Pancreas (tissue), 10 donors: ENCODE measurements at places on chromosomes 12 and 14. TPM values are rescaled to one million over a fixed set of nuclear protein-coding genes. Genes with fewer than 3 reads are reported as not detected.
A peak's percentile ranks its signal among the peaks of the same experiment; 100 is the strongest.

Gene SLC5A8
- not detected for total RNA-seq

Gene SLC6A13
- not detected for total RNA-seq

Gene PTPN6
- 20.8 TPM for total RNA-seq

GRCh38 chr14:51202914-51203665 is 37.0 kb upstream of the TMX1 start:
- H3K4me1 ChIP-seq: no peaks in the 10 kb centered on the region
- H3K27ac ChIP-seq: no peak overlapping the region
- no peaks in the 10 kb centered on the region for H3K36me3 ChIP-seq
- H3K4me3 ChIP-seq: no peak overlapping the region

DNA sequence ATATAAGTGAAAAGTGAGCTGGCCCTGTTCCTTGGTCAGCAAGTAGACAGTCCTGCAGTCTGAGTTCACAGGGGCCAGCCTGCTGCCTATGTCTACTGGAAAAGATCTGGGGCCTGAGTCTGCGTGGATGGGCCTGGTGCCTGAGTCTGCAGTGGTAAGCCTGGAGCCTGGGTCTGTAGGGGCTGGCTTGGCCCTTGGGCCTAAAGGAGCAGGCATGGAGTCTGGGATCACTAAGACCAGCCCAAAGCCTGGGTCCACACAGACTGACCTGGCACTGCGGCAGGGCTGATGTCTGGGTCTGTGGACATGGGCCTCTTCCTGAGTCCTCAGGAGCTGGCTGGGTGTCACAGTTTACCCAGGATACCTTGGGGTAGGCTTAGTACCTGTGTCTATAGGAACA is 95.4 kb downstream of the KLHL28 start:
- no peak for DNase-seq
- H3K36me3 ChIP-seq: no peaks in the 10 kb centered on the region
- H3K4me3 ChIP-seq: no peak overlapping the region
- no peaks in the 10 kb centered on the region for H3K4me1 ChIP-seq
- no peak overlapping the region for H3K27ac ChIP-seq

- no peak overlapping the region for H3K4me3 ChIP-seq
- H3K27ac ChIP-seq: no peak overlapping the region
- peaks cover 11% of the 10 kb centered on the region for H3K4me1 ChIP-seq
- H3K36me3 ChIP-seq: peaks cover 4% of the 10 kb centered on the region
- no peaks in the 10 kb centered on the region for H3K27me3 ChIP-seq
Observed at GRCh38 chr14:103348154-103348553, 14.1 kb downstream of the EIF5 start.

DNA sequence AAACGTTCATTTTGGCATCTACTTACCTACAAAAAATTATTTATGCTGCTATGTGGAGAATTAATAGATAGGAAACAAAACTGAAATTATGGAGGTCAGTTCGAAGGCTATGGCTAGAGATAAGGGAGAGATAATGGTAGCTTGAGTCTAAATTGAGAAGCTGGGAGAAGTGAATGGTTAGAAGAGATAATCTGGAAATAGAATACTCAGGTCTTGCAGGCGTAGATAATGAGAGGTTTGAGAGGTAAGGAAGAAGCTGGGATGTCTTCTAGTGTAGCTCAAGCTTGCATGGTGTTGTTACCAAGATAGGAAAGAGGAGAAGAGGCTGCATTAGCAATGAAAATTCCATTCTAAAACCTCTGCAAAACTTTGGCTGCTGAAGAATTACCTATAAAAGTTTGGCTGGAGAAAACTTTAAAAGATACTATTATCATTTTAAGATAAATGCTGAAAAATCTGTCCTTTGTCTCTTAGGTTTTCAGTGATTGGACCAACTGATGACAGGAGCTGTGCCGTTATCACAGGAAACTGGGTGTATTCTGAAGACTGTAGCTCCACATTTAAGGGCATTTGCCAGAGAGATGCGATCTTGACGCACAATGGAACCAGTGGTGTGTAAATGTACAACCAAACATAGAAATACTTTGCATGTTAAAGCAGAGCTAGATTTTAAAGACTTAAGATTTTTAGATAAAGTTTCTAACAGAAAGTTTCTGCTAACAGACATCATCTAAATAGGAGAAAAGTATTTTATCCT is 14.1 kb downstream of the KLRF2 start:
- no peaks in the 10 kb centered on the region for H3K27me3 ChIP-seq
- H3K36me3 ChIP-seq: no peaks in the 10 kb centered on the region
- no peak overlapping the region for H3K4me3 ChIP-seq
- no peaks in the 10 kb centered on the region for H3K4me1 ChIP-seq
- H3K27ac ChIP-seq: no peak overlapping the region

DNA sequence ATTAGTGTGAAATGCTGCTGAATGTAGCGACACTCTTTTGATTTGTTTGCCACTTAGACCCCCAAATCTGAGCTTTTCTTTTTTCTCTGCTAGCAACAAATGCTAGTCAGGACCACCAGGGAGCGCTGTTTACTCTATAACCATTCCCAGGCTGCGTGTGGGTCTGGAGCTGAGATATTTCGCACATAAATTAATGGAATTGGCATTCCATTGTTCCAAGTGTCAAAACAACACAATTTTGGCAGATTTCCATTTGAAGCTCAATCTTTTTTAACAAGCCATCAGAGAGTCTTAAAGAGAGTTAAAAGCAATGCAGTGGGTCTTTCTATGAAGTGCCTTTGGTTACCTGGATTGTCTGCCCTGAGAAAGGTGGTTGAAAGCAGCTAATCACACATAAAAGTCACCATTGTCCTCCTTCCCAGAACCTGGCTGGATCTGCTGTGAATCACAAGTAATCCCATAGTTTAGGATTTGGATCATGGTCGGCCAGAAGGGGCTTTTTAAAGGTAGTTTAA is 7.4 kb upstream of the TMEM132C start:
- H3K4me3 ChIP-seq: no peak overlapping the region
- H3K27me3 ChIP-seq: no peaks in the 10 kb centered on the region
- DNase-seq: peak; percentile 48
- H3K4me1 ChIP-seq: no peaks in the 10 kb centered on the region
- H3K27ac ChIP-seq: no peak overlapping the region

DNA sequence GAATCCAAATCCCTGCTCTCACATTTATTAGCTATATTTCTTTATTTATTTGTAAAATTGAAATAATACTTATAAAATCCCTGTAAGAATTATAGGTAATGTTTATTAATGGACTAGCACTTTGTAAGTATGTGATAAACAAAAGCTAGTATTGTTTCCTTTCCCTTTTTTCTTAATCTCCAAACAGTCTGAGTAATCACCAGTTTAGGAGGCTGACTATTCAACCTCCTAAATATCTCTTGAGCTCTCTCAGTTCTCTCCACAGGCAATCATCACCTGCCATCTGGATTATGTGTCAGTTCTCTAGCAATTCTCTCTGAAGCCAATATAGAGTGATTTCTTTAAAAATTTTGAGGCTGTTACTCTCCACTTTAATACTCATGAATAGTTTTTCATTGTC is 9.2 kb upstream of the LYZ start:
- no peak for DNase-seq
- no peaks in the 10 kb centered on the region for H3K36me3 ChIP-seq
- H3K4me1 ChIP-seq: peaks cover 74% of the 10 kb centered on the region
- no peak overlapping the region for H3K4me3 ChIP-seq
- no peaks in the 10 kb centered on the region for H3K27me3 ChIP-seq
- no peak overlapping the region for H3K27ac ChIP-seq

DNA sequence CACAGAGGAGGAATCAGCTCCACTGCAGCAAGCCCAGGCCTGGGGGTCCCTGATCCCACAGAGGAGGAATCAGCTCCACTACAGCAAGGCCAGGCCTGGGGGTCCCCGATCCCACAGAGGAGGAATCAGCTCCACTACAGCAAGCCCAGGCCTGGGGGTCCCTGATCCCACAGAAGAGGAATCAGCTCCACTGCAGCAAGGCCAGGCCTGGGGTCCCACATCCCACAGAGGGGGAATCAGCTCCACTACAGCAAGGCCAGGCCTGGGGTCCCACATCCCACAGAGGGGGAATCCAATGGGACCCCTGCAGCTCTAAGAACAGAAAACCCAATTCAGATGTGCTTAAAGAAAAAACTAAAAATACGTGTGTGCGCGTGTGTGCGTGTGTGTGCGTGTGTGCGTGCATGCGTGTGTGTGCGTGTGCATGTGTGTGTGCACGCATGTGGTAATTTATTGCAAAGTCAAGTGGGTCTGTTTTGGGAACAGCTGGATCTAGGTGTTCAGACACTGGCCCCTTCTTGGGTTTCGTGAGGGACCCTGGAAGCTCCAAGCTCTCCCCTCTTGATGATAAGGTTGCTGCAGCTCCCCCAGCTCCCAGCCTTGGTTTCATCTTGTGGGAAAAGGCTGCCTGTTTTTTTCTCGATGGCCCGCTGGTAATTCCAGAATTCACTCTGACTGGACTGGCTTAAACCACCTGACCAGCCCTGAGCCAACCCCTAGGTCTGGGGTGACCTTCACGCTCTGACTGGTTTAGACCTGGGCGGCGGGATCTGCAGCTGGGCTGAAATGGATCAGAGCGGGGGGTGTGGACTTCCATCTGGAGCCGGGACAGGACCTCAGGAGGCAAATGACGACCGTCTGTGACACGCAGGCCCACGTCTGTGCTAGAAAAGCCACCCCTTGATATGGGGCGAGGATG is 47.1 kb downstream of the GALNT9 start:
- no peaks in the 10 kb centered on the region for H3K36me3 ChIP-seq
- H3K4me3 ChIP-seq: no peak overlapping the region
- H3K4me1 ChIP-seq: no peaks in the 10 kb centered on the region
- peaks cover 5% of the 10 kb centered on the region for H3K27me3 ChIP-seq

DNA sequence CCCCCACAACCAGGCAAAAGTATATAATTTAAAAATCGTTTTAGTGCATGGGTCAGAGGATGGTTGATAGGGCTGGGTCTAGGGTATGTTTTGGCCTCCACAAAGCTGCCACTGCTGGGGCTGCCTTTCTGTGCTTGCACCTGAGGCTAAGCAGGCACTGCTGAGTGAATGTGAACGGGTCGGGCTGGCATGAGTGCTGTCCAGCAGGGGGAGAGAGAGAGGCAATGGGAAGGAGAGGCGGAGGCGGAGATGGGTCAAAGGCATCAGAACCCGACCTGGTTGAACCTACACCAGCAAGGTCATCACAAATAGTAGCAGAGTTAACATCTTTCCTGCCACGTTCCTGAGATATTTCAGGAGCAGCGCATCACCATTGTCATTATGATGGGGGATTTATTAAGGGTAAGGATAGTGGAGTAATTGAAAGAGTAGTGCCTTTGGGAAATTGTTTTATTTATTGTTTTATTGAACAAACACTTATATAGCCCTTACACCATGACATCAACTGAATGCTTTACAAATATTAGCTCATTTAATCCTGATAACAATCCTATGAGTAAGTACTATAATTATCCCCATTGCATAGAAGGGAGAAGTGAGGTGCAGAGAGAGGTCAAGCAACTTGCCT is 5.8 kb upstream of the NRXN3 start:
- H3K4me1 ChIP-seq: no peaks in the 10 kb centered on the region
- H3K27ac ChIP-seq: no peak overlapping the region
- H3K36me3 ChIP-seq: no peaks in the 10 kb centered on the region
- no peak overlapping the region for H3K4me3 ChIP-seq
- DNase-seq: no peak
- H3K27me3 ChIP-seq: no peaks in the 10 kb centered on the region

GRCh38 chr14:38187528-38187927 is 20.2 kb upstream of the SSTR1 start:
- H3K4me1 ChIP-seq: no peaks in the 10 kb centered on the region
- no peaks in the 10 kb centered on the region for H3K36me3 ChIP-seq
- H3K27ac ChIP-seq: no peak overlapping the region
- no peak for DNase-seq

DNA sequence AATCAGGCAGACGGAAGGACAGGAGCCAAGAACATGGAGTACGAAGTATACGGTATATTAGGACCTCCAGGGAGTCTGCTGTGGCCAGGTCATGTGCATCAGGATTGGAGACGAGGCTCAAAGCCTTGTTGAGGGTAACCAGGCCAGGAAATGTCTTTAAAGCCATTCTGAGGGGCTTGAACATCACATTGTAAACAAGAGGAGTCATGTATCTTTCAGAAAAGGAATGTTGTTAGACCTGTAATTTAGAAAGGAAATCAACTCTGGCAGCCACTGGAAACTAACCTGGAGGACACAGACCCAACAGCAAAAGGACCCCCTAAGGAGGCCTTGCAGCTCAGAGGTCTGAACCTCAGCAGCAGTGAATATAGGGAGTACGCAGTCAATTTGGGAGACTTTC is 7.5 kb downstream of the MAP3K9 start:
- H3K27ac ChIP-seq: no peak overlapping the region
- DNase-seq: no peak
- no peak overlapping the region for H3K4me3 ChIP-seq
- no peaks in the 10 kb centered on the region for H3K36me3 ChIP-seq
- H3K27me3 ChIP-seq: no peaks in the 10 kb centered on the region

DNA sequence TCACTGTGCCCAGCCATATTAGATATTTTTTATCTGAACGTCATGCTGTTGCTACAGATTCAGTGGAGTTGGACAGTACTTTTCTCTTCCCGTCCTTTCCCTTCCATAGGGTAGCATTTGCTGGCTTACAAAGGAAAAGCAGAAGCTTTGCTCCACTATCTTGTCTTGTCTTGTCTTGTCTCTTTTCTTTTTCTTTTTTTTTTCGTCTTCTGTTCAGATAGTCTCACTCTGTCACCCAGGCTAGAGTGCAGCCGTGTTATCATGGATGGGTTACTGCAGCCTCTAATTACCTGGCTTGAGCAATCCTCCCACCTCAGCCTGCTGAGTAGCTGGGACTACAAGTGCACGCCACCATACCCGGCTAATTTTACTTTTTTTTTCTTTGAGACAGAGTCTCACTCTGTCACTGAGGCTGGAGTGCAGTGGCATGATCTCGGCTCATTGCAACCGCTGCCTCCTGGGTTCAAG is 21.1 kb downstream of the OR10G3 start:
- H3K36me3 ChIP-seq: no peaks in the 10 kb centered on the region
- H3K4me1 ChIP-seq: no peaks in the 10 kb centered on the region
- no peak for DNase-seq
- no peaks in the 10 kb centered on the region for H3K27me3 ChIP-seq
- H3K27ac ChIP-seq: no peak overlapping the region
- no peak overlapping the region for H3K4me3 ChIP-seq

DNA sequence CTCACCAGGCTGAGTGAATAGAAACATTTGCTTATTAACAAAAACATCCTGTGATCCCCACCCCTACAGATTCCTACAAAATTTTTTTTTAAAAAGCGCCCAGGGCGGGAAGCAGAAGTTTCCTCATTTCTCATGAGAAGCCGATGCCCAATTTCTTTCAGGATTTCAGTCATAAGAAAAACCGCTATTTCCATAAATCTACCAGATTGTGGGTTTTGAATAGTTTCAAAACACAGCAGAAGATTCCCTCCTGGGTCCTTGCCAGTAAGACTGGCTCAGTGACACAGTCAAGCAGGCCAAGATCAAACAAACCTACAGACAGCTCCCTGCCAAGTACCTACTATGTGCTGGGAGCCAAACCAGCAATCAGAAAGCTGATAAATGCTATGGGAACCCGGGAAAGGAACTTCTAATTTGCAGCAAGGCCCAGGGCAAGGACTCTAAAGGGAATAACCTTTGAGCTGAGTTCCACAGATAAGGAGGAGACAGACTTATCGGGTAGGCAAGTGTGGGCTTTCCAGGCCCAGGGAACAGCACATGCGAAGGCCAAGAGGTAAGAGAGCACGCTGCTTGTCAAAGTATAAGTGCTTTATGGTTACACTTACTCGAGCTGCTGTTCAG is 68.7 kb downstream of the CCDC88C start:
- no peak overlapping the region for H3K27ac ChIP-seq
- H3K27me3 ChIP-seq: no peaks in the 10 kb centered on the region
- H3K36me3 ChIP-seq: no peaks in the 10 kb centered on the region
- no peak for DNase-seq

- no peaks in the 10 kb centered on the region for H3K36me3 ChIP-seq
- H3K27ac ChIP-seq: no peak overlapping the region
- no peaks in the 10 kb centered on the region for H3K27me3 ChIP-seq
- H3K4me1 ChIP-seq: no peaks in the 10 kb centered on the region
- H3K4me3 ChIP-seq: peak overlapping the region; percentile 65
Observed at GRCh38 chr14:53955671-53956426, 776 bp downstream of the BMP4 start.
